ENCODE measurements at places on chromosomes 11 and 22.
A peak's percentile ranks its signal among the peaks of the same experiment; 100 is the strongest.

DNA sequence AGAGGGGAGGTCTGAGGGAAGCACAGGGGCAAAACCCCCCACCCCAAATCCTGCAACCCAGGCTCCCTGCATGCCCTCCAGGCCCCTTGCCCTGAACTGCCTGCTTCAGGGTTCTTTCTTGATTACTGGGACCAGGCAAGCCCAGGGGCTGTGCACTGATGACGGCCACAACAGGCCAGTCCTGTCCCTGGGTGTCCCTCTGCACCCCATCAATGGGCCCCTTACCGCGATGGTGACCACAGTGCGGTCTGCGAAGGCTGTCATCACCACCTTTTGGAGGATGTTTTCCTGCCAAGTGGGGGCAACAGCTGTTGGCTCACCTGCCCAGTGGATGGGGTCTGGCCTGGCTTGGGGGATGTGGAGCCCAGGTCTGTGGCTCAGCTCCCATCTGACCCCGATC lies 5.0 kb upstream of the KCNJ11 start:
- DNase-seq: no peak

DNA sequence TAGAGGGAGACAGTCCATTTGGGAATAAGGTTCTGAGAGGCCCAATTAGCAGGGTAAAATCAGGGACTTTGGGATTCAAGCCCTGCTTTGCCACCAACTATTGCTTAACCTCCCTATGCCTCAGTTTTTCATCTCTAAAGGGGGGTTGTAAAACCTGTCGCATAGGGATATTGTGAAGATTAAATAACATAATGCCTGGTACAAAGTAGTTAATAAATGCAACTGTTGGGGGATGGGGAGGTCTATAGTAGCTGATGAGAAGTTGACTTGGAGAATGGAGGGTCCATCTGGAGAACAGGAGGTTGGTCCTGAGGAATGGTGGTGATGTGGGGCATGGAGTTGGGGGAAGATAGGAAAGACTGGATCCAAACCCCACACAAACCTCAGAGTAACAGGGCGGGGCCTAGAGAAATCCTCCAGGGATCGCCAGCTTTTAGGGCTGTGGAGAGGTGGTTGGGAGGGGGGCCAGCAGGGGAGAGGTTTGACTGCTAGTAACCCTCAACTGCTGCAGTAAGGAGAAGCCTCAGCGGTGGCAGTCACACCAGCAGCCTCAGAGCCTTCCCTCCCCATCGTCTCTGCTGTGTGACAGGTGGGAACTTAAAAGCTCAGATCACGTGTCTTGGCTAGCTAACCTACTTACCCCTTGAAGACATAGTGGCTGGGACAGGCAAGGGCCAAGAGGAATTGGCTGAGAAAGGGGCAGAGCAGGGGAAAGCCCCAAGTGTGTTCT lies 1.1 kb upstream of the ABCG4 start:
- DNase-seq: no peak

DNA sequence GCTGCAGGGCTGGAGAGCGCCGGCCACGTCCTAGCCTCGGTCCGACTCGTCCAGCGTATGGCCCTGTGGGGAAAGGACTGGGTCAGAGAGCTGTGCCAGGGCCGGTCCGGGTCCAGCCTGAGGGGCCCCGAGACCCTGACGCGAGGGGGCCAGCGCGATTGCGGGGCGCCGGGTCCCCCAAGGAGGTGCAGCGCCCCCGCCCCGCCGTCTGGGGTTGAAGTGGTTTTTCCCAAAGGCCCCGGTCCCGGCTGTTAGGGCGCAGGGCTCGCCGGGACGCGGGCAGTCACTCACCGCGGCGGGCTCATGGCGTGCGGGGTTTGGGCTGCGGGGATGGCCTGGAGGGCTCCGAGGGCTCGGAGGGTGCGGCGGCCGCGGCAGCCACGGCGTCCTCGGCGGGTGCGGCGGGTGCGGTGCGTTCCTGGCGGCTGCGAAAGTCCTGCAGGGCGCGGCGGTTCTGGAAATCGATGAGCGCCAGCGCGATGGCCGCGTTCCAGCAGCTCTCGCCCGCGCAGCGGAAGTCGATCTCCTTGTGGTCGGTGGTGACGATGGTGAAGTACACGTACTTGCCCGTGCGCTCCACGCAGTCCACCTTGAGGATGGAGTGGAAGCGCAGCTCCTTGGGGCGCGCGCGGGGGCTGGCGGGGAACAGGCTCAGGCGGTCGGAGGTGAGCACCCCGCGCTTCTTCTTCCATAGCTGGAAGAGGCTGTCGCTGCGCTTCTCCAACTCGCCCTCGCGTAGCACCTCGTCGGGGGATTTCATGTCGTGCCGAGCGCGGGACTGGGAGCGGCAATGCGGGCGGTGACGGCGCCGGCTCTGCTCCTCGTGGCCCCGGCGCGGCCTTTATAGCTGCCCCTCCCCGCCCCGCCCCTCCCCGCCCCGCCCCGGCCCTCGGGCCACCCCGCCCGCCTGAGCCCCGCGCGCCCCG lies at the start of gene PHLDA2:
Gene PHLDA2, minus strand, starts transcription at position 816 of the 926 bp plus-strand sequence. Its CDS starts 56 bp downstream, at position 760.
- peak; percentile 84 for DNase-seq

DNA sequence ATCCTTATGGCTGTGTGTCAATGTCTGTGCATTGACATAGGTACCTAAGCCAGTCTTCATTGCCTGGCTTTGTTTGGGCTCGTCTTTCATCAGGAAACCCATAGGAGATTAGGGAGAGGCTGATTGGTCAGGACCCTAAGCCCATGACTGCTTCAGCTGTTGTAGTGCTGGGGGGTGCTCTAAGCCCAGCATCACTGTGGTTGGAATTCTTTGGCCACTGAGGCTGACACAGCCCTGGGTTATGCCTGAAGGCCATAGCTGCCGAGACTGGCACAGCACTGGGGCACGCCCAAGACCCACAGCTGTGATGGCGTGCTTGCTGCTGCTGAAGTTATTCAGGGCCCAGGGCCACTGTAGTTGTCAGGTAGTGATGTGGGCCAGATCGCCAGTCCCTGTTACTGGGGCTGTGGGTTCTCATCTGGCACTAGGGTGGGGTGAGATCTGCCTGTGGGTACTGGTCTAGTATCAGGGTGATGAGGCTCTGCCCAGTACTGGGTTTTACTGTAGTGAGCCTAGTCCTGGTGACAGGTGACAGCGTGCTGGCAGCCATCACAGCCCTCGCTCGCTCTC lies 4.9 kb downstream of the USP18 start:
- DNase-seq: no peak

DNA sequence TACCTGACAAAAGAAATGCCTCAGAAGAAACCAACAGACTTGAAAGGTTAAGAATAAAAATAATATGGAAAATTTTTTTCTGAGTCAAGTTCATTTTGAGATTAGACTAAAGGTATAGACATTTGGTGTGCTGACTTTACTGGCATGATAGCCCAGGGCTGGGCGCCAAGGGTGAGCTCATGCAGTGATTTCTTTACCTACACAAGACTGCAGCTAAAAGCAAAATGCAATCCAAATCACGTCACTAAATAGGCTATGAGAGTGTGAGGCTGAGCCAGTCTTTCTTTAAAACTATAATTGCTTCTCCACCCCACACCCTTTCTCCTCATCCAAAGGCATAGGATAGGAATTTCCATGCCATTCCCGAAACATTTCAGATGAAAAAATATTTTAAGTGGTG lies 196.5 kb downstream of the FAM76B start:
- DNase-seq: no peak

- peak; percentile 19 for DNase-seq
Observed at GRCh38 chr22:20111045-20111688, 4.7 kb upstream of the RANBP1 start.

DNA sequence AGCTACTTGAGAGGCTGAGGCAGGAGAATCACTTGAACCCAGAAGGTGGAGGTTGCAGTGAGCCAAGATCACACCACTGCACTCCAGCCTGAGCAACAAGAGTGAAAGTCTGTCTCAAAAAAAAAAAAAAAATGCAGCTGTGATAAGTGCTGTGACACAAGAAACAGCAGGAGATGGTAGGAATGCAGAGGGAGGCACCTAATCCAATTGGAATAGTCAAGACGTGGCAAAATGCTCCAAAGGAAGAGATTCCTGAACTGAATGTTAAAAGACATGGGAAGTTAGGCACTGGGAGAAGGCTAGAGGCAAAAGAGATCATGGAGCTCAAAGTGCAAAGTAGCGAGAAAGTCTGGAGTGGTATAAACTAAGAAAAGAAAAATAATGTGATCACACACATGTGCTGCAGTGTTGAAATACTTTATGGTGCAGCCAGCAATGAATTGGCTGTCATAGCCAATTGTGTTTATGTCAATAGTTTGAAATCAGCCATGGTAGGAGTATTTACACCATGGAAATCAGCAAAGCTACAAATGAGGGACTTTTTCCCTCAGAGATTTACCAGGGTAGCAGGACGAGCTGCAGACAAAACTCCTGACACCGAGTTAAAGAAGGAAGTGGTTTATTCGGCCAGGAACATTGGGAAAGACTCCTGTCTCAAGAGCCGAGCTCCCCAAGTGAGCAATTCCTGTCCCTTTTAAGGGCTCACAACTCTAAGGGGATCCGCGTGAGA lies 40.9 kb upstream of the LIPT2 start:
- DNase-seq: peak; percentile 75

GRCh38 chr11:35605706-35606105 lies 12.6 kb upstream of the FJX1 start:
- no peak for DNase-seq

DNA sequence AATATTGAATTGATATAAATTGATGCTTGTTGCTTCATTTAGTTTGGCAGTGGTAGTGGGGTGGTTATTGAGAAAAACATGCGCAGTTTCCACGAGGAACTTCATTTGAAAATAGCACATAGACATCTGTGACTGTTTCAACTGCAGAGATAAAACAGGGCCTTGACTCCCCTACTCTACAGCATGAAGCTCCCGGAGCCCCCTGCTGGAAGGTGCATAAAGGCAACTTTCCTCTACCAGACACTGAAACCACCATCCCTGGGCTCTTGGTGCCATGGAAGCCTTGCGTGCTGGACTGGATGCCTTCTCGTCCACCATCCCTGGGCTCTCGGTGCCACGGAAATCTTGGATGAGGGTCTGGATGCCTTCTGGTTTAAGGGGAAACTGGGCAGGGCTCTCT lies 195.9 kb downstream of the CSNK2A3 start:
- peak; percentile 32 for DNase-seq

- DNase-seq: peak; percentile 53
Observed at GRCh38 chr11:6268820-6269219, 9.2 kb downstream of the CCKBR start.

- no peak for DNase-seq
Observed at GRCh38 chr11:105148241-105148640, 8.7 kb upstream of the CARD18 start.

- DNase-seq: no peak
Observed at GRCh38 chr11:111949519-111950426, 12.6 kb downstream of the DIXDC1 start.

DNA sequence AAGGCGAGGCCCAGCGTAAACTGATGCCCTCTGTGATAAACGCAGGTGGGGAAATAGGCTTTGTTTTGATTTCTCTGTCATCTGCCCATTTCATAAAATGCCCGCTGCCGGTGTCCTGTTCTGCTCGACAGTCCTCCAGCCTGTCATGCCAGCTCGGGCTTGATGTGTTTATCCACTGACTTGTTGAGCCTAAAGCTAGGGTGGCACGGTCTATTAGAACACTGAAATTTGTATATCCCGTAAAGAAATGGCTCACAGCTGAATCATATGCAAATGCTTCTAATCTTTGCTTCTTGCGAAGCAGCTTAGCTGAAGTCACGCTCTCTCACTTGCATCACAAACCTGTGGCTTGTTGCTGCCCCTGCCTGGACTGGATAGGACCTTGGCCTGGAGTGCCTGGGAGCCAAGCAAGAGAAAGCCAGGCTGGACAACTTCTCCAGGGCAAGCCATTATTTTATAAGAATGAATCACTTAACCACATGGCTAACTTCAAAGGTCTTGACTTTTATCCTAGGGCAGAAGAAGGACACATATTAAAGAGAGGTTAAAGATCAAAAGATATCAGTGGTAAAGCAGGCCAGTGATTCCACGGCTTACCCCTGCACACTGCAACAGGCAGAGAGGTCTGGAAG lies 33.1 kb downstream of the EHF start:
- DNase-seq: peak; percentile 80

- no peak for DNase-seq
Observed at GRCh38 chr22:39925273-39925672, 24.4 kb downstream of the GRAP2 start.

GRCh38 chr11:10727146-10727851 lies 23.7 kb upstream of the CTR9 start:
- peak; percentile 49 for DNase-seq

- no peak for DNase-seq
Observed at GRCh38 chr11:131889760-131890581, 519.6 kb downstream of the NTM start.

- DNase-seq: peak; percentile 65
Observed at GRCh38 chr22:46941968-46942798, 179.7 kb downstream of the TBC1D22A start.

GRCh38 chr11:128900468-128900867 lies 9.3 kb downstream of the KCNJ5 start:
- no peak for DNase-seq

DNA sequence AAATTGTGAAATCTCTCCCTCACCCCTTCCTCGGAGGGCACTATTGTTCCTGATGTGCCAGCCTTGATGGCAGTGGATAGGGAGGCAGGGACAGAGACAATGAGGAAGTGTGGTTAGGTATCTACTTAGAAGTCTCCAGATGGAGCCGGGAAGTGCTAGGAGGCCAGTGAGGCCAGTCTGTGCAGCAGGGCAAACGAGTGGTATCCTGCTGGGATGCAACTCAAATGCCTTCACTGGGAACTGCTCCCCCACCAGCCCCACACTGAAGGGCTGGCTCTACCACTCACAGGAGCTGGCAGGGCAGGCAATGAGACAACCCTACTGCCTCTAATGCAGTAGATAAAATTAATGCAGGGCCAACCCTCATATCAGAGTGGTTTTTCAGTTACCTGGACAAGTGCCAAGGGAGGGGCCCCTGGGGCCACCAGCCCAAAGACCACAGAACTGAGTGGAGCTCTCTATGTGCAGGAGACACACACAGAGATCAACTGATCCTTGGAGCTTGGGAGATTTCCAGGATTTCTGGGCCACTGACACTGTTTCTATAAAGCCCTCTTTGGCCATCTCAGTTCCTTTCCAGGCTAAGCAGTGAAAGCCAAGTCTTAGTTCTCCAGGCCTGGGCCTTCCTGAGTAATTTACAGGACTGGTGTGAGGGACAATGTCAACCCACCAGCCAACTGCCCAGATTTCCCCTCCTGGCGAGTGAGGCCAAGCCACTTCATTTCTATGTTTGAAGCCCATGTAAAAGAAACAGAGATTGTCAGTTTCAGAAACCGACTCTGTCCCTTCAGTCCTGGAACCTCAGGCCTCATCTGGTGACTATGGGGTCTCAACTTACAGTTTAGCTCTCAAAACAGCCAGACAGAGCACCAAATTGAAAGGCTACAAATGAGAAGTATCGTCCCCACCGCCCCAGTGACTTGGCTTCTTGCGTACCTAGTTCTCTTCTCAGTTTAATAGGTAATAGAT lies 4.1 kb downstream of the MIF start:
- no peak for DNase-seq

DNA sequence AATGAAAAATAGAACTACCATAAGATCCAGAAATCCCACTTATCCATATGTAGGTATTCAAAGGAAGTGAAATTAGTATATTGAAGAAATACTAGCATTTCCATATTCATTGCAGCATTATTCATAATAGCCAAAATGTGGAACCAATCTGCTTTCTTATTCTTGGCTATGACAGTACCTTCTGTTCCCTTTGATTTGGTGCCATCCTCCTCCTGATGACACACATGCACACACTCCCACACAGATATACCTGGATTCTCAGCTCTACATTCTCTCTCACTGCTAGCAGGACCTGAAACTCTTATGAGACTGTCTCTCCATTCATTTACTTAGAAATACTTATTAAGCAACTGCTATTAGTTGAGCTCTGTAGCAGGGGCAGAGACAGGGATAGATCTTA lies 582.6 kb upstream of the TENM4 start:
- no peak for DNase-seq

- no peak for DNase-seq
Observed at GRCh38 chr11:133753150-133753549, 92.2 kb downstream of the SPATA19 start.

- no peak for DNase-seq
Observed at GRCh38 chr11:88152381-88152780, 22.9 kb downstream of the RAB38 start.

Data from suppressor macrophage (primary cell).